ENCODE measurements at places on chromosomes 3 and 15.

DNA sequence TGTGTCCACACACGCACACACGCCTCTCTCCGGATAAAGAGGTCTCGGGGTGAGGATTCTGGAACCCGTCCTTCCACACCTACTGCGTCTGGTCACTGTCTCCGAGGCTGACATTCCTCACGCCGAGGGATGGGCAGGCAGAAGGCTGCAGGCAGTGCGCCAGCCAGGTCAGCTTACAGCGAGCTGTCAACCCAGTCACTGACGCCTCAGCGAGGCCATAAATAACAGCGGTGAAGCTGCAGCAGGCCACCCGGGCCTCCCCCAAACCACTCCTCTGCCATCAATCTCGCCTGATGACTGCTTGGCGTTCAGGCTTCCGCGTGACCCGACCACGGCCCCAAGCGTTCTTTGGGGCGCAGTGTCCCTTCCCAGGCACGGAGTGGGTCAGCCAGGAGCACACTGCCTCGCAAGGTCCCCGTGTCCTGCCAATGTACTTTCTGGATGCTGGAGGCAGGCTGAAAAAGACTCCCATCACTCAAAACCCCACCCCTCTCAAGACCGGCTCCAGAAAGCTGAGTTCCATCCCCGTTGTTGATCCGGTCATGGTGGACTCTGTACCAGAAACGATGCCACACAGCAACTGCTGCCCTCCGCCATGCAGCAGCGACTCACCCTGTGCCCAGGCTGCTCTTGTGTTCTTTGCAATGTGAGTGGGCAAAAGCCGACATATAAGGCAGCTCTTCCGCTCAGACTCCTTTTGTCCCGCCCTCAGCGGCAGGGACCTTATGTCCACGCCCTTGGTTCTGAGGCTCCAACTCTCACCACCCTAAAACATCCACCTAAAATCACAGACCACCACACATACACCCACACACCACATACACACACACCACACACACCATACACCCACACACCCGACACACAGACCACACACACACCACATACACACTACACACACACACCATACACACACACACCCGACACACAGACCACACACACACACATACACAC, 27.1 kb downstream of the CPN2 start:
- no peak for DNase-seq

DNA sequence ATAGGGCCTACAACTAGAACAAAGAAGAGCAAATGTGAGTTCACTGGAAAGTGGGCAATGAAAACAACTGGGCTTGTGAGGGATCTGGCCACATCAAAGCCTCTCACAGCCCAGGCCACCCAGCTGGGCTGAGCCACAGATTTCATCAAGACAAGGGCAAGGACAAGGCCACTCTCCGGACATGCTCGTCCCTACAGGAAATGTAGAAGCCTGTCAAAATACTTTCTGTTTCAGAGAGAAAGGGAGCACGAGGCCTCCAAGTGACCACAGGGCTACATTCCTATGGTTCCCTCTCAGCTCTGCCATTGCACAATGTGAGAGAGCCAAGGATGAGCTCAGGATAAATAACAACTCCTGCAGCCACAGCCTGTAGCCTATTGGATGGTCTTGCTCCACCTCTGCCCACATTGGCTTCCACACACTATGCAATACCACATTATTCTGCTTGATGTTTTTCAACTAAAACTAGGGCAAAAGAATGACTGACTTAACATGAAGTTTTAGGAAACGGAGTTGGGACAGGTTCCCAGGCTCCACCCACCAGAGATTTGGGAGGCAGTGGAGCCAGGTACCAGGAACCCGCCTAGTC, 12.1 kb downstream of the TBC1D2B start:
- no peak for DNase-seq

DNA sequence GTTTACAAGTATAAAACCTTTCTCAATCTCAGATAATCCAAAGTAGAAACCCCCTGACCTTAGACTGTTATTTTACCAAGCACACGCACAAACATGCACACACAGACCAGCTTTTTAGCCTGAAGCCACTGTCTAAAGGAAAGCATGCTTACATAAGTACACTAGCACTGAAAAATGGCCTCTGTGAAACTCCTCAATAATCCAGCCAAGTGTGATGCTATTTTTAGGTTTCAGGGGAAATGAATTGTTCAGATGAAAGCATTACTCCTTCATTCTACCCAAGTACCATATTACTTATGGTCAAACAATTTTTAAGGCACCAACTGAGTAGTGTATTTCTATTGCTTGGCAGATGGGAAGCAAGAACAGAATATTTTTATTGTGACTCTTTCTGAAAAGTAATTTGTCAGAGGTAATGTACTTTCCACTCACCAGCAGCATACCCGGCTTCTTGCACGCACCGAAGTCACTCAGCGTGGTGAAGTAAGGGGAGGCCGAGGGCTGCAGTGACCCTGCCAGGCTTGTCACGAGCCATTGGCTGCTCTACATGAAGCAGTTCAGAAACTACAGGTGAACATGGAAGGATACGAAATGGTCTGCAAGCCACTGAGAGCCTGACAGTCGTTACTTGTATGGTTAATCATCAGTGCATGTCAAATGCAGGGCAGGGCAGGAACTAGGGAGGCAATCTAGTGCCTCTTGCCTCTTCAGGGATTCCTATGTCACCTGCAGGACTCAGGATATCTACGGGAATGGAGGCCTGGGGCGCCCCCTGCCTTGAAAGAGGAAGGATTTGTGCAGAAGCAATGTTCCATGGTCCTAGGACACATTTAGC, 106.7 kb downstream of the GABRB3 start:
- peak; percentile 20 for DNase-seq

GRCh38 chr3:78970656-78971055, 797.1 kb downstream of the ROBO1 start:
- no peak for DNase-seq

DNA sequence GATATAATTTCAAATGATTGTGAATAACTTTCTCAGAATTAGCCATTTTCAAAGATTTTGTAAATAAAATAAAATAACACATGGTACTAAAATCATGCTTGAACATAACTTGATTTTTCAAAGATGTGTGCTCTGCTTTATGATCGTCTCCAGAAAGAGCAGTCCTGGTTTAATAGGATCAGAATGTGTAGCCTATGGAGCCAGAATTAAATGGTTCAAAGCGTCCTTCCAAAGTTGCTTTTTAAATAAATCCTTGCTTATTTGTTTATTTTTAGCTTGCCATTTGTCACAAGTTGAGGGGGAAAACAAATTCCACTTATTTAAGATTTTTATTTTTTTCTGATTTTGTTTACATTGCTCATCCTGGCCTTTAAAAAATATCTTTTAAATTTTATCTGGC, 123.7 kb upstream of the SPRED1 start:
- DNase-seq: no peak

GRCh38 chr3:141629976-141630375, 108.1 kb upstream of the RNF7 start:
- DNase-seq: no peak

- DNase-seq: no peak
Measured at GRCh38 chr15:81299630-81300273, 24.2 kb downstream of the STARD5 start.

- DNase-seq: no peak
Measured at GRCh38 chr3:55270976-55271375, 216.1 kb downstream of the WNT5A start.

DNA sequence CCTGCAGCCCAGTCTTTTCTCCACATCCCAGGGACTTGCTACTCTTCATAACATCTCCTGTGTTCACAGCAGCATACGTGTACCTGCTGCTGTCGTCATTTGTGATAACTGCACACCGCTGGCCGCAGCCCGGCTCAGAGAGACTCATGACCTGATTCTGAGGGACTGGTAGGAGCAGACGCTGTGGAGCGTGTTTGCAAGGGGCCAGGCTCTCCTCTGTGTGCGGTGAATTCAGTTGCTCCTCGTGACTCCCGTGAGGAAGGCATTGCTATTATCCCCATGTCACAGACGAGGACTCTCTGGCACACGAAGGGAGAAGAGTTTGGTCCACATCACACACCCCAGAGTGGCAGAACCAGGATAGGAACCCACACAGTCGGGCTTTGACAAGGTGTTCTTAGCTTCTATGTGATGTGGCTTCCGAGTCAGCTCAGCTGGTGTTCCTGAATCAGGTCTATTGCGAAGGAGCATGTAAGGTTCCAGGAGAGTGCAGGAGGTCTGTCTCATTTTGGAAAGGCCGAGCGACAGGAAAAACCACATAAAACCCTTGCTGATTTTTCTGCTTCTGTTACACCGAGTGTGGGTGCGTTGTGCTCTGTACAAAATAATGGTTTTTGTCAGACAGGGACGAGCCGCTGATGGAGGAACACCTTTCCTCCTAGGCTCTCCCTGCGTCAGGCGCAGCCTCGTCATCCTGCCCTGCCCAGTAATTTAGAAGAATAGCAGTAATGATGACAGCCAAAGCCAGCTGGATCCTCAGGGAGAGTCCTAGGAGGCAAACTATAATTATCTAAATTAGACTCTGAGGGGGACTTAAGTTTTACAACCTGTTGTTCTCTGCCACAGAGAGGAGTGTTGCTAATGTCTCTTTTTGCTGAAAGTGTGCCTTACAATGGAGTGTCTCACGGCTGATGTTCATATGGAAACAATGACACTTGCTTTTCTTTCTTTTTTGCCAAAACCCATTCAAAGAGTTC, 157.5 kb upstream of the RGMA start:
- DNase-seq: peak; percentile 86

DNA sequence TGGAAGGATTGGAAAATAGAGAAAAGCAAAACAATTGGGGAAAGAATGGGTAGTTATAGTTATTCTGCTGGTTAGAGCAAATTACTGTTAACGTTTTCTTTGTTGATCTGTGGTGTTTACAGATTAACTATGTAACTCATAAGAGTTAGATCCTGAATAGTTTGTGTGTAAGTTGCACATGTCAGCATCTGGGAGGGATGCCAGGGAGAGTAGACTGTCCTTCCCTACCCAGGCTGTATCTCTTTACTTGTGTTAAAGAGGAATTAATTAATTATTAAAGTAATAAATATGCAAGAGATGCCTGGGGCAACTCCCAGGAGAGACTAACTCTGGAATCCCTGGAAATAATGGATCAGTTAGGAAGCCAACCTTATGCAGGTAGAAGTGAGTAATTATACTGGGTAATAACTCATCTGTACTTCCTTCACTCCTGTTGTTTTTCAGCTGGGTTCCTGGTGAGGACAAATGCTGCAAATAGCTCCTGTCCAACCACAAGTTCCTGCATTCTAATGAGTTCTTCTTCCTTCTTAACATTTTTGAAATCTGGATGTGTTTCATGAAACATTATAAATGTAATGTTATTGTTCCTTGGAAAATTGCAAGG, 18.9 kb downstream of the GHRL start:
- peak; percentile 47 for DNase-seq

DNA sequence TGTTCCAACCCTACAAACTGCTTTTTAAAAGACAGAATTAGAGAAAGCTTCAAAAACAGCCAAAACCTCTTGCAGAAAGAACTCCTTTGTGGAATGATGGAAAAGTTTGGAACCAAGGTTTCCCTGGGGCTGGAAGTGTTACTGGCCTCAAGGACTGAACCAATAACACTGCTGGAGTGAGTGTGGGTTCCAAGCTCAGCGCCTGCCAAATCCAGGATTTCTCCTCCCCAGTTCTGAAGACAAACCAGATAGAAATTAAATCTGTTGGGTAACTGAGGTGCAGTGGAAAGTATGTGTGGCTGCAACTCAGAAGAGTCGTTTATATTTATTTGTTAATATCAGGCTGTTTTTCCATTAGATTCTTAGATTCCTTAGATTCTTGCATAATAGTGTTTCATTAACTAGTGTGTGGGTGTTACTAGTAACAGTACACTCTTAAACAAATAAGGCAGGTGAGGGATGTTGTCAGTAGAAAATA, 66.5 kb upstream of the FNDC3B start:
- no peak for DNase-seq

- DNase-seq: peak; percentile 43
Measured at GRCh38 chr3:116445990-116446389, 703 bp upstream of the LSAMP start.

GRCh38 chr15:40098489-40099261, 10.0 kb downstream of the BMF start:
- peak; percentile 94 for DNase-seq

- no peak for DNase-seq
Measured at GRCh38 chr3:133941415-133941821, 45.7 kb upstream of the RAB6B start.

DNA sequence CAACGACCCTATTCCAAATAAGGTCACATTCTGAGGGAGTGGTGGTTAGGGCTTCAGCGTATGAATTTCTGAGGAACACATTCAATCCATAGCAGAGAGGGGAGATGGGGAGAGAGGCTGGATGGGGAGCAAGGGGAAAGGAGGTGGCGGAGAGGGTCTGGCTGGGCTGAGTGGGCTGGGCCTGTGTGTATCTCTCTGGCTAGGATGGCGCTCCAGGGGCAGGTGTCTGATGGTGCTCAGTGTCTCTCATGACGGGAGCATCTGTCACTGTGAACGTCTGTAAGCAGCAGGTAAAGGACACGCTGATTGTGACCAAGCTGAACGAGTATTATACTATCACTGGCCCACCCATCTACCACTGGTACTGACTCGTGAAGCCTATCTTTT, 159.6 kb downstream of the XXYLT1 start:
- DNase-seq: no peak

All from NCI-H69 (cell line).